ENCODE measurements at places on chromosomes 2 and 18. TPM values are rescaled to one million over a fixed set of nuclear protein-coding genes. Genes with fewer than 3 reads are reported as not detected.

- DNase-seq = no peak
These were observed 87.0 kb downstream of the XDH start for GRCh38 chr2:31327505-31327904.

GRCh38 chr2:107466241-107466640, 360.5 kb upstream of the RGPD4 start:
- no peak for DNase-seq

- no peak for DNase-seq
These were observed 77.2 kb downstream of the ACKR3 start for GRCh38 chr2:236646871-236647270.

- no peak for DNase-seq
These were observed 33.3 kb downstream of the C2orf76 start for GRCh38 chr2:119333360-119333759.

GRCh38 chr2:236550701-236551465, 18.7 kb upstream of the ACKR3 start:
- DNase-seq = no peak

Gene ABCB11
- not detected for total RNA-seq

Gene SPEG
- 6.7 TPM for total RNA-seq
